MV-4-11 (cell line): ENCODE measurements at places on chromosomes 5 and 9.
A peak's percentile ranks its signal among the peaks of the same experiment; 100 is the strongest.

DNA sequence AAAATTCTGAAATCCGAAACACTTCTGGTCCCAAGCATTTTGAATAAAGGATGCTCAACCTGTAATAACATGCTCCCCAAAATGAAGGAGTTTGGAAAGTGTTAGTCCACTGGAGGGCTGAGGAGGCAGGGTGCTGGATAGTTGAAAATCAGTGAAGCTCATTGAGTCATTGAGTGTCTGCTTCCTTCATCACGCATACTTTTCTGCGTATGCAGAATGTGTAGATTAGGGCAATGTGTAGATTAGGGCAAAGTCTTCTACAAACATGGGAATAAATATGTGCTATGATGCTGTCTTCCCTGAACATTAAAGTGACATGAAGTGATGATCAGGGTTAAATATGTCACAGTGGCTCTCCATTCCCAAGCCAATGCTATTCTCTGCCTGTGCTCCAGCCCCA is 193.8 kb downstream of the CFAP90 start:
- DNase-seq, result no peak

- DNase-seq, result no peak
Observed at GRCh38 chr5:143733665-143734455, 78.1 kb upstream of the HMHB1 start.

DNA sequence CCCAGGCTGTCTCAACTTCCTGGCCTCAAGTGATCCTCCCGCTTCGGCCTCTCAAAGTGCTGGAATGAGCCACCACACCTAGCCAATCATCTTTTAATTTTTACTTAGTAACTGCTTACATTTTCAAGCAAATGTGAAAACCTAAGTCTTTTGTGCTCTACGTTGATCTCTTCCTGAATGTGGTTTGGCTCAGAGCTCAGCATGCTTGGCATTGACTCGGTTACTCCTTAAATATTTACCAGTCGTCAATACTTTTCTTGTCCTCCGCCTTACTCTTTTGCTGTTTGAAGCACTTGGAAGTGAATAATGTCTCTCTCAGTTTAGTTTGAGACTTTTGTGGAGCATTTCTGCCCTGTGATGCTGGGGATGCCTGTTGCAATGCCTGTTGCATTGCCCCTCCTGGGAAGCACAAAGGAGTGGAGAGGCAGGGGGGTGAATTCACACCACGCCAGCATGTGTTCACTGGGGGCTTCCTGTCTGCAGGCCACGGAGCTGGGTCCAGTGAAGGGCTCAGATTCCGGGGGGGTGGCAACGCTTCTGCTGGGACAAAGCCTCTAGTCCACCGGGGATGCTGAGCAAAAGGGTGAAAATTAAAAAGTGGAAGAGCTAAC is 13.1 kb upstream of the TENT4A start:
- DNase-seq, result no peak

DNA sequence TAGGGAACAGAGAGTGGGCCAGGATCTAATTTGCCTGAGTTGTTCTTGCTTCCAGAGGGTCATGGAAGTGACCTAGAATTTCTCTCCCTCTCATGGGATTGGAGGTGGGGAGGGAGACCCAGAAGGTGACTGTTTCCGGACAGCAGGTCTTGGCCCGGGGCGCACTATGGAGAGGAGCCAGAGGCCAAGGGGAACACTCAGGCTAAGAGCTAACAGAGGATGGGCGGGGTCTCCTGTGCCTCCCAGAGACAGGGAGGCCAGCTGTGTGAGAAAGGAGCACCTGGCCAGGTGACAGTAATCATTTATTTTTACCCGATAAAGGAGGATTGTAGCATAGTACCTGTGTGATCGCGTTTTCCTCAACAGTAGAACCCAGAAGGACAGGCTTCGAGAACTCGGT is 50.9 kb upstream of the ANKH start:
- no peak for DNase-seq

- DNase-seq, result no peak
Observed at GRCh38 chr5:122258241-122258640, 53.8 kb upstream of the SNCAIP start.

DNA sequence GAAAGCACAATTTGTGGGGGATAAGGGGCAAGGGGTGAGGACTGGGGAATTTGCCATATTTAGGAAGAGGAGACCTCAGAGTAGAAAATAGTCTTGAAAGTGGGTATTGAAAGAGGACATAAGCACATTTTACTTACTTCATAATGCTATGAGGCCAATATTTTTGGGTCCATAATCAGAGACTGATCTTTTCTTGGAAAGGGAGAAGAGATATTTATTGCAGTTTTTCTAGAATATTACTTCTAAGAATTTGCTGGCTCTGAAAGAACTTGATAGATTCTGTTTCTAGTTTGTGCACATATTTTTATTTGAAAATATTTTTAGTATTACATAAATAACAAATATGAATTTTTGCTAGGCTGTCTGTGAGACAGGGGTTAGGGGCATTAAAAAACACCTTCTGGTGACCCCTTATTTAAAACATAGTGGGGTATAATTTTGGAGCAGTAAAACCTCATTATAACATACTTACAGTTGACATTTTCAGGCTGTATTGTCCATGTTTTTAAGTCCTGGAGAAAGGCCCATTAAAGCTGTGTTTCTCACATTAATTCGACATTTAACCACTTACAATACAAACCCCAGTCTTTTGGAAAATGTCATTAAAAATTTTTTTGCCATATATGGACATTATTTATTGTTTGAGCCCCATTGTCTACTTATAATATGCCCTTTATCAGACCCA is 118.9 kb upstream of the NFIB start:
- DNase-seq, result no peak

GRCh38 chr9:37035648-37036370 is 1.7 kb upstream of the PAX5 start:
- DNase-seq, result no peak

DNA sequence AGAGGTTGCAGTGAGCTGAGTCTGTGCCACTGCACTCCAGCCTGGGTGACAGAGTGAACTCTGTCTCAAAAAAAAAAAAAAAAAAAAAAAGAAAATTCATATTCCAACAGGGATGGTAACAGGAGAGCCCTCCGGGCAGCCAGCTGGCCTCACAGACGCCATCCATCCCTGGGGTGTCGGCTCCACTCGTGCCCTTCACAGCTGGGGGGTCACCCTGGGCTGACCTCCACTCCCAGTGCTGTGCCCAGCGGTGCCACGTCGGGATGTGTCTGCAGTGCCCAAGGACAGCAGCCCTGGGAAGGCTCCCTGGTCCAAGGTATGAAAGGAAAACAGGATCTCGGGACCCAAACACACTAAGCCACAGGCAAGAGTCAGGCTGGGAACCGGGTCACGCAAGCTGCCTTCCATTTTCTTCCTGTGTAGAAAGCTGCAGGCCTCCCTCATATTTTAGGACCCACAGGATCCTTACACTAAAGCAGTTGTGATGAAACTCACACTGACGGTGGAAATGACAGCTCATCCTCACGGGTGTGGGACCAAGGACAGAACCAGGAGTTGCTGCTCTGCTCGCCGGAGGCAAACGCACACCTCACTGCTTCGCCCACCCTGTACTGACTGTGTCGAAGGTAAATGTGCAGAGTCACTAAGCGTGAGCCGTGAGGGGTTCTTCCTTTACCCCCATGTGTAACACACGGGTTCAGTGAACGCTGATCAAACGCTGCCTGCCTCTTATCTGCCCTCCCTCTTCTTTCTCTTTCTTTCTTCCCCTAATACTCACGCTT is 5.3 kb downstream of the SLC12A7 start:
- DNase-seq, result peak; percentile 26

DNA sequence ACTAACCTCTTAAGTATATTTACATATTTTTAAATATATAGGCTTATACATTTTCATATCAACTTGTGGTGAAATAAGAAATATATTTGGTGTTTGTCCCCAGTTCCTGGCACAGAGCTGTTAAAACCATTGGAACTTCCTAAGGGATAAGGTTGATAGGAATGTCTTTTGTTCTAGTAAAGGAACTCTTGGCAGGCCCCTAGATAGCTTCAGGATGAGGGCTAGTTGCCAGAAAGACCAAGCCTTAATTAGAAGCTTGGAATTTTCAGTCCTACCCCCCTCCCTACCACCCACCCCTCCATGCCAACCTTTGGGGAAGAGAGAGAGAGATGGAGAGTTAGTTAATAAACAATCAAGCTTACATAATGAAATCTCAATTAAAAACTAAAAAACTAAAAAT is 638.6 kb upstream of the ACO1 start:
- no peak for DNase-seq

GRCh38 chr5:131384616-131385214 is 120.9 kb downstream of the CDC42SE2 start:
- no peak for DNase-seq
